Upper lobe of left lung (tissue), 6 donors: ENCODE measurements at places on chromosomes 11 and 22. TPM values are rescaled to one million over a fixed set of nuclear protein-coding genes. Genes with fewer than 3 reads are reported as not detected.

CAPN1 gene
- total RNA-seq, result 269 TPM

DNA sequence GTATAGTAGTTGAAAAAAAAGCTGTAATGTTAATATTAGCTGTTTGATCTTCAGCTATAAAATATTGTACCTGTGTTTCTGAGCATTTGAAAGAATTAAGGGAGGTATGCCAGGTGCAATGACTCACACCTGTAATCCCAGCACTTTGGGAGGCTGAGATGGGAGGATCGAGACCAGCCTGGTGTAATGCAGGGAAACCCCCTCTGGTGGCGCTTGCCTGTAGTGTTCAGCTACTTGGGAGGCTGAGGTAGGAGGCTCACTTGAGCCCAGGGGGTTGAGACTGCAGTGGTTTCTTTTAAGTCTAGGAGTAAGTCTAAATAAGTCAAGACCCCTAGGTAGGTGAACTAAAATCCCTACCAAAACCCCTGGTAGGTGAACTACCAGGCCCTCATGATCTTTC, 37.1 kb downstream of the TAF1D start:
- no peak overlapping the region for H3K27ac ChIP-seq
- no peaks in the 10 kb centered on the region for H3K4me1 ChIP-seq
- no peak for DNase-seq
- no peaks in the 10 kb centered on the region for H3K27me3 ChIP-seq
- peaks cover 69% of the 10 kb centered on the region for H3K36me3 ChIP-seq
- H3K4me3 ChIP-seq, result no peak overlapping the region

HBD gene
- total RNA-seq, result not detected

DNA sequence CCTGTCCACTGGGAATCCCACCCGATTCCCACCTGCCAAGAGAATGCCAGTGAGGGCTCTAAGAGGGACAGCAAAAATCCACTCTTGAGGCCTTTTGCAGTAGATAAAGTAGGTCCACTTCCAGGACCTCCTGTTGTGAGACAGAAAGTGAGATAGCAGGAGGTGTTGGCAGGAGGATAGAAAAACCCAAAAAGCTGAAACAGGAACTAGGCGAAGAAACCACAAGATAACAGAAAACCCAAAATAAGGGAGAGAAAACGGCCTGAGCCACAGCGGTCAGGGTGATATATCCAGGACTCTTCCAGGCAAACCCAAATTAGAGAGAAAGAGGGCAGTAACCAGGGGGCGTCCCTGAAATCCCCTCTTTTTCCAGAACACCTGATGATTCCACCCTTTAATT, 79.7 kb upstream of the LINC01488 start:
- H3K4me3 ChIP-seq, result no peak overlapping the region
- no peaks in the 10 kb centered on the region for H3K27me3 ChIP-seq
- H3K36me3 ChIP-seq, result no peaks in the 10 kb centered on the region
- no peaks in the 10 kb centered on the region for H3K4me1 ChIP-seq
- DNase-seq, result no peak

GRCh38 chr11:119295178-119295577, 21.8 kb downstream of the MCAM start:
- H3K4me1 ChIP-seq, result no peaks in the 10 kb centered on the region
- no peak overlapping the region for H3K4me3 ChIP-seq
- peaks cover 3% of the 10 kb centered on the region for H3K36me3 ChIP-seq
- no peak overlapping the region for H3K27ac ChIP-seq

GRCh38 chr11:34936945-34937629, 20.7 kb downstream of the PDHX start:
- H3K4me1 ChIP-seq, result no peaks in the 10 kb centered on the region
- H3K36me3 ChIP-seq, result no peaks in the 10 kb centered on the region
- no peak for DNase-seq
- H3K27ac ChIP-seq, result no peak overlapping the region
- no peaks in the 10 kb centered on the region for H3K27me3 ChIP-seq

- H3K4me1 ChIP-seq, result peaks cover 24% of the 10 kb centered on the region
- no peak overlapping the region for H3K4me3 ChIP-seq
- peak overlapping the region; percentile 69 for H3K27ac ChIP-seq
- no peaks in the 10 kb centered on the region for H3K36me3 ChIP-seq
- no peaks in the 10 kb centered on the region for H3K27me3 ChIP-seq
These were observed 12.2 kb upstream of the MRPL17 start for GRCh38 chr11:6695377-6695776.

DNA sequence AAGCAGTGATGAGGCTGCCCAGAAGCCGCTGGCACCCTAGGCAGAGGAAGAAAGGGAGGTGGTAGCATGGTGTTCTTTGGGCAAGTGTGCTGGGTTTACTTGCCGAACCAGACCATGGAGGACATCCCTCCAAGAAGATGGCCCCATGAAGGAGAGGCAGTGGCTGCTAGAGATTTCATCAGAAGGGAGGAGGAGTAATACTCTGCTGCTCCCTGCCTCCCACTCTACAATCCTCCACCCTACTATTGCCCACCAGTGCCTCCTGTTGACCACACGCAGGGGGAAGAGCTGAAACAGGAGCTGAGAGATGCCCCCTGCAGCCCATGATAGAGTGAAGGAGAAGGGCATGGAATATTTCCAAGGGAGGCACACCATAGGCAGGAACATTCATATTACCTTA, 51.0 kb upstream of the PRSS23 start:
- no peaks in the 10 kb centered on the region for H3K36me3 ChIP-seq
- no peak overlapping the region for H3K27ac ChIP-seq
- no peaks in the 10 kb centered on the region for H3K4me1 ChIP-seq
- H3K4me3 ChIP-seq, result no peak overlapping the region

FCHSD2 gene
- 54.0 TPM for total RNA-seq

DDIAS gene
- not detected for total RNA-seq

DNA sequence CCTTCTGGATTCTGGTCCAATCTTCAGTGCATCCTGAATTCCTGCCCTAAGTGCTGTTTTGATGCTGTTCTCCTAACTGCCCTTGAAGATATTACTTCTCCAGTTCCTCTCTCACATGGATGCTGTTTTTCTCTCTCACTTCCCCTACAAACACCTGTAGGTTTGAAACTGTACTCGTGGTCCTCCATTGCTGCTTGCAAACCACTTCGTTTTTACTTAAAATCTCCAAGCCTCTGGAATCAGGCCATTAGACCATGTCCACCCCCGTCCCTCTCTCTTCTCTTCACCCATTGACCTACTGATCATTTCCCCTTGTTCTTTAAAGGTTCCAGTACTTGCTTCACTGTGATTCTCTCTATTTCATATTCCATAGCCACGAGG, 988.1 kb downstream of the NTM start:
- H3K27me3 ChIP-seq, result no peaks in the 10 kb centered on the region
- H3K36me3 ChIP-seq, result no peaks in the 10 kb centered on the region

DNA sequence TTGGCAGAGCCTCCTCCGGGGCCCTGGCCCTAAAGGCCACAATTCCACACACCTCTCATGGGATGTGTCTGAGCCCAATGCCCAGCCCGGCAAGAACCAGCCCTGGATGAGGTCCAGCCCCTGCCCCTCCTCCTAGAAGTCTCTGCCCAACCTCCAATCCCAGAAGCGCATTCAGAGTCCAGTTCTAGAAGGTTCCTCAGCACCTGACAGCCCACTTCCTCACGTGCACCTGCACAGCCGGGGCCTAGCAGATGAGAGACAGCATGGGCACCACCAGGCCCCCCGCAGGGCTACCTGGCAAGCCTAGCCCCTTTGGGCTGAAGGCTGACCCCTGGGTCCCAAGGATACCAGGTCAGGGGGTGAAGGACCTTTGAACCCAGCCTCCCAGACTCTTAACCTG, 11.5 kb upstream of the CDKN1C start:
- no peaks in the 10 kb centered on the region for H3K36me3 ChIP-seq
- H3K27ac ChIP-seq, result no peak overlapping the region
- no peaks in the 10 kb centered on the region for H3K27me3 ChIP-seq
- H3K4me3 ChIP-seq, result no peak overlapping the region

- H3K27me3 ChIP-seq, result no peaks in the 10 kb centered on the region
- no peak overlapping the region for H3K27ac ChIP-seq
- no peak for DNase-seq
- peaks cover 64% of the 10 kb centered on the region for H3K4me1 ChIP-seq
- no peaks in the 10 kb centered on the region for H3K36me3 ChIP-seq
These were observed 5.2 kb downstream of the TSPAN32 start for GRCh38 chr11:2306877-2307500.

GRCh38 chr11:129248618-129249017, 56.5 kb upstream of the ARHGAP32 start:
- H3K4me3 ChIP-seq, result no peak overlapping the region
- H3K4me1 ChIP-seq, result no peaks in the 10 kb centered on the region
- DNase-seq, result no peak
- H3K36me3 ChIP-seq, result no peaks in the 10 kb centered on the region

- DNase-seq, result peak; percentile 68
- no peaks in the 10 kb centered on the region for H3K36me3 ChIP-seq
- peaks cover 63% of the 10 kb centered on the region for H3K4me1 ChIP-seq
- no peak overlapping the region for H3K4me3 ChIP-seq
These were observed 3.8 kb upstream of the CREB3L1 start for GRCh38 chr11:46273511-46274205.

- no peaks in the 10 kb centered on the region for H3K4me1 ChIP-seq
- H3K4me3 ChIP-seq, result no peak overlapping the region
- no peak for DNase-seq
- no peak overlapping the region for H3K27ac ChIP-seq
- H3K27me3 ChIP-seq, result no peaks in the 10 kb centered on the region
- H3K36me3 ChIP-seq, result no peaks in the 10 kb centered on the region
These were observed 59.4 kb downstream of the OTOG start for GRCh38 chr11:17606233-17607082.

GRCh38 chr11:35483131-35483820, 42.1 kb downstream of the PAMR1 start:
- no peak overlapping the region for H3K4me3 ChIP-seq
- no peak overlapping the region for H3K27ac ChIP-seq
- H3K27me3 ChIP-seq, result no peaks in the 10 kb centered on the region
- peaks cover 3% of the 10 kb centered on the region for H3K4me1 ChIP-seq
- H3K36me3 ChIP-seq, result no peaks in the 10 kb centered on the region
- DNase-seq, result no peak

DNA sequence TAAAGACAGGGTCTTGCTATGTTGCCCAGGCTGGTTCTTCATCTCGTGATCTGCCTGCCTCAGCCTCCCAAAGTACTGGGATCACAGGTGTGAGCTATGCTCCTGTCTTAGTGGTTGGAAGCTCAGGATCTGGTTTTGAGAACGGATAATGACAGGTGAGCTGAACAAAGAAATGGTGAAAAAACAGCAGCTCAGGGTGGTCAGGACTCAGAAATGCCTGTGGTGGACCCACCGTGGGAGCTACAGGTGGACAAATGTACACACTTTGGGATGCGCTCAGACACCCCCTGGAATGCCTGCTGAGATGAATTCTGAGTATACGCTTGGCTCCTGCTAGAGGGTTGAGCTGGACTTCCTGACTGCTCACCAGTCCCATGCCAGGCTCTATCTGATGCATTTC, 9.5 kb downstream of the RFPL1 start:
- H3K36me3 ChIP-seq, result no peaks in the 10 kb centered on the region
- no peak for DNase-seq
- H3K27me3 ChIP-seq, result no peaks in the 10 kb centered on the region
- H3K27ac ChIP-seq, result no peak overlapping the region
- no peaks in the 10 kb centered on the region for H3K4me1 ChIP-seq
- H3K4me3 ChIP-seq, result no peak overlapping the region

DNA sequence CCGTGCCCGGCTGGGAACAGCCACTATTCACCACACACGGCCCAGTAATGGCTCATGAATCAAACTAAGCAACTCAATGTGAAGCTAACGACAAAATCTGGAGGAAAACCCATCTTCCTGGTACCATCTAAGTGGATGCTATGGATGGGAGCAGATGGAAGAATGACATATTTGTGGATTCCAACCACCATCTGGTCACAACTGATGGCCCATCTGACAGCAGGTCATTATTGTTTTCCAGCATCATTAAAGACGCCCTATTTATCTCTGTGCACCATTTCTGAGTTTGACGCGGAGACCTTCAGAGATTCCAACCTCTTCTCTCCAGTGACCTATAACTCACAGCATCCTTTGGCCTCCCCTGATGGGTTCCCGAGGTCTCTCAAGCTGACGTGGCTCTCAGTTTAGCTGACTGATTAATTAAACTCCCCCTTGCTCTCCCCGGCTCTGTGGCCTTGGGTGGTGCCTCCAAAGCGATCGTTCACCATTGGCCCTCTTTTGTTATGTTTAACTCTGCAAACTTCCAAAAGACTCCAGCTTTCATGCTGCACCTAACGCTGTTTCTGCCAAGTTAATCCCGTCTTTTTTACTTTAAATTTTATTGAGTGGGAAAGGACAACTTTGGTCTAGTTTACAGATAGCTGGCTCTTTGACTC, 1514.4 kb downstream of the BRD1 start:
- no peaks in the 10 kb centered on the region for H3K27me3 ChIP-seq
- no peak overlapping the region for H3K4me3 ChIP-seq
- no peaks in the 10 kb centered on the region for H3K4me1 ChIP-seq
- H3K27ac ChIP-seq, result no peak overlapping the region
- H3K36me3 ChIP-seq, result no peaks in the 10 kb centered on the region

DNA sequence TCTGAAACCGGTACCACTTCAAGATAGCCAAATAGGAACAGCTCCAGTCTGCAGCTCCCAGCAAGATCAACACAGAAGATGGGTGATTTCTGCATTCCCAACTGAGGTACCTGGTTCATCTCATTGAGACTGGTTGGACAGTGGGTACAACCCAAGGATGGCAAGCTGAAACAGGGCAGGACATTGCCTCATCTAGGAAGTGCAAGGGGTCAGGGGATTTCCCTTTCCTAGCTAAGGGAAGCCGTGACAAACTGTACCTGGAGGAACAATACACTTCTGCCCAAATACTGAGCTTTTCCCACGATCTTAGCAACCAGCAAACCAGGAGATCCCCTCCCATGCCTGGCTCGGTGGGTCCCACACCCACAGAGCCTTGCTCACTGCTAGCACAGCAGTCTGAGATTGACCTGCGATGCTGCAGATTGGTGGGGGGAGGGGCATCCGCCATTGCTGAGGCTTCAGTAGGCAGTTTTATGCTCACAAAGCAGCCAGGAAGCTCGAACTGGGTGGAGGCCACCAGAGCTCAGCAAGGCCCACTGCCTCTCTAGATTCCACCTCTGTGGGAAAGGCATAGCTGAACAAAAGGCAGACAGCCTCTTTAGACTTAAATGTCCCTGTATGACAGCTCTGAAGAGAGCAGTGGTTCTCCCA, 59.9 kb upstream of the C11orf58 start:
- no peak overlapping the region for H3K27ac ChIP-seq
- DNase-seq, result no peak
- no peak overlapping the region for H3K4me3 ChIP-seq
- H3K27me3 ChIP-seq, result no peaks in the 10 kb centered on the region
- no peaks in the 10 kb centered on the region for H3K4me1 ChIP-seq

TRIM51 gene
- total RNA-seq, result not detected

- H3K36me3 ChIP-seq, result no peaks in the 10 kb centered on the region
- H3K27ac ChIP-seq, result no peak overlapping the region
- no peak overlapping the region for H3K4me3 ChIP-seq
- no peaks in the 10 kb centered on the region for H3K27me3 ChIP-seq
These were observed 1.5 kb downstream of the OLFML1 start for GRCh38 chr11:7486781-7487140.

DNA sequence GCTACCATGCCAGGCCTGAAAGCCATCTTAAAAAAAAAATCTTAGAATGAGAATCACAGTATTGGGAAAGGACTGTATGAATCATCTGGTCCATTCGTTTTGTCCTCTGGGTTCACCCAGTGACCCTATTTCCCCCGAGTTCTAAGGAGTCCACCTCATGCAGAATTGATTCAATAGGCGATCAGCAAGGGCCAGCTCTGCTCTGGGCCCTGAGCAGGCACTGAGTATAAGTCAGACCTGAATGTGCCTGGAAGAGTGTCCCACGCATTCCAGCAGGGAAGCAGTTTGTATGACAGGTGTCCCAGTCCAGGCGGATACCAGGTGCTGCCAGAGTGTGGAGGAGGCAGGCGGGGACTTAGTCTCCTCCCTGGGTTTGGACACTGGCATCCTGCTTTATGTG, 883 bp upstream of the HMOX1 start:
- peaks cover 63% of the 10 kb centered on the region for H3K4me1 ChIP-seq
- H3K4me3 ChIP-seq, result no peak overlapping the region
- no peaks in the 10 kb centered on the region for H3K36me3 ChIP-seq
- H3K27me3 ChIP-seq, result no peaks in the 10 kb centered on the region
